ENCODE measurements at places on chromosomes 7 and 10.

DNA sequence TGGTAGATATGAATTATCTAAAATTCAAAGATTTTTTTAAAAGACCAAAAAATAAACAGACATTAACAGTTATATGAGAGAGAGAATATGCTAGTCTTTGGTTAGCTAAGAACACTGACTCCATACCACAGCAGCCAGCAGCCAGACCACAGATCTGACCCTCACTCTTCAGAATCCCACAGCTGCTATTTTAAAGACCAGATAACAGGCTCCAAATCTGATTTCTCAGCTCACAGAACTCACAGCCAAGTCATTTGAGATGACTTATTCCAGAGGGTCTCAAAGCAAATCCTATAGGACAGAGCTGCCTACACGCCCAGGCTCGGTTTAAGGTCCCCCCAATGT lies 20.4 kb downstream of the NUDCD3 start:
- no peak for DNase-seq

GRCh38 chr7:87027900-87028299 lies 31.6 kb downstream of the ELAPOR2 start:
- DNase-seq = no peak

DNA sequence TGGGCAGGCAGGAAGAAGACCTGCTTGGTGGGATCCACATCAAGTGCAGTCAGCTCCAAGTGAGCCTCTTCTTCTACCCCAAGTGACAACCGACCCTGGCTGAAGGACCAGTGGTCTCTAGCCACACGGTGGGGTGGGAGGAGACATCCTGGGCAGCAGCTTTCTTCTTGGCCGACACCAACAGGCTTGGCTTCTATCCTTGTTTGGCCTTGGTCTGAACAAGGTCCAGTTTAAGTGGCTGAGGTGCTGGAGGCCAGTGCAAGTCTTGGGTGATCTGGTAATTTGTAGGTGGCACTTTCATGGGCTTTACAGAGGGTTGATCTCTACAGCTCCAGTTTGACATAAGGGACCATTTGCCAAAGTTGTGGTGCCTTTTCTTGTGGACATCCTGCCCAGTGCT lies 63.6 kb upstream of the PDCD4 start:
- DNase-seq = no peak

GRCh38 chr7:26172048-26172447 lies 20.1 kb downstream of the NFE2L3 start:
- no peak for DNase-seq

- DNase-seq = no peak
These were observed 30.3 kb downstream of the C1GALT1 start for GRCh38 chr7:7212612-7213011.

GRCh38 chr10:27719052-27719451 lies 26.6 kb downstream of the MKX start:
- DNase-seq = no peak

- no peak for DNase-seq
These were observed 30.9 kb downstream of the HDAC9 start for GRCh38 chr7:18526368-18526878.

DNA sequence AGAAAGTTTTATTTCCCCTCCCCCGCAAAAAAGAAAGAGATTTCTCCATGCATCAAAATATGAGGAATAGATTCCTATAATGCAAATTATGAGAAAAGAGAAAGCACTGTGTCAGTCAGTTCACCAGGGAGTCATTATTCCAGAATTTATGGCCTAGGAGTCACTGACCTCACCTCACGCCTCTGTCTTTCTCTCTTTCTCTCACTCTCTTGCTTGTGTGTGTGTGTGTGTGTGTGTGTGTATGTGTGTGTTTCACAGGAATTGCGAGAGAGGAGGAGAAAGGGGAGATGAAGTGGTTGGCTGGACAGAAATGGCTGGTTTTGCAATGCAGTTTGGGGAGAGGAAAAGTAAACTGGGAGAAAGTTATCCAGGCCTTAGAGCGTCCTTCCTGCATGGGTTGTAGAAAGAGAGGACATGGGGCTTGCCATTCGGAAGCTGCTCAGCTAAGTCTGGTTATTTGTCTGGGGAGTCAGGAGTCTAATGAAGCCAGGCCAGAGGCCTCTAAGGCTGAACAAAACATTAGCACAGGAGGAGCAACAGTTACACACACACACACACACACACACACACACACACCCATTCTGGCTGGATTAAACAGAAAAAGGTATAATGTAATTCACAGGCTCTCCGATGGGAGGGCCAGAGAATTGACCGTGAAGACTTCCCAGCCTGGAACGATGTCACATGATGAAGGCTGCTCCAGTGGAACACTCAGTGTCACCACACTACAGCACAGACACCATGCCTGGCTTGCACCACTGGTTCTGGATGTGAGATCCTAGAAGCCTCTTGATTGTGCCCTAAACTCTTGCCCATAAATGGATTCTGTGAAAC lies 12.8 kb upstream of the FFAR4 start:
- no peak for DNase-seq

DNA sequence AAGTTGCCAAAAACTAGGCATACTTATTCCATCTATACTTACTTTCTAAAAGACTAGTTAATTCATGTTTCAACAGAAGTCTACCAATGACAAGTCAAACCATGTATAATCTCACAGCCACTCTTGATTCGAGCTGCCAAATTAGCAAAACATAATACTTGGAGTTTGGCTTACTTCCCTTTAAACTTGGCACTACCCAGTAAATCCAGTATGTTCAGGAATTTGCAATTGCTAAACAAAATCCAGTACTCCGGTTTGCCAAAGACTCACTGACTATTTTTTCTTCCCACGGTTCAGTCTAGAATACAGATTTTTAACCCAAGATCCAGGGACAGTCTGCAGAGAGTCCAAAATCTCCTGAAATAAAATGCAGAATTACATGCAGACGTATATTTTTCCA lies 4.6 kb downstream of the OAT start:
- no peak for DNase-seq

GRCh38 chr7:158374586-158374985 lies 213.0 kb downstream of the PTPRN2 start:
- DNase-seq = no peak

DNA sequence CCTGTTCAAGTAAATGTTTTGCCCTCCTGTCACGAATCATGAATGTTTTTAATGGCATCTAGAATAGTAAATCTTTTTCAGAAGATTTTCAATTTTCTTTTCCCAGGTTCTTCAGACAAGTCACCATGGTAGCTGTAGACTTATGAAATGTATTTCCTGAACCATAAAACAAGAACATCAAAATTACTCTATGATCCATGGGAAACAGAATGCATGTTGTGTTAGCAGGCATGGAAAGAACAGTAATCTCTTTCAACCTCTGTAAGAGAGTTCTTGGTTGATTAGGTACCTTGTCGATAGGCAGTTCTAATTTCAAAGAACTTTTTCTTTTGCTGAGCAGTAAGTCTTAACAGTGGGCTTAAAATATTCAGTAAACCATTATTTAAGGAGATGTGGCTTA lies 17.6 kb downstream of the AKR1C1 start:
- no peak for DNase-seq

DNA sequence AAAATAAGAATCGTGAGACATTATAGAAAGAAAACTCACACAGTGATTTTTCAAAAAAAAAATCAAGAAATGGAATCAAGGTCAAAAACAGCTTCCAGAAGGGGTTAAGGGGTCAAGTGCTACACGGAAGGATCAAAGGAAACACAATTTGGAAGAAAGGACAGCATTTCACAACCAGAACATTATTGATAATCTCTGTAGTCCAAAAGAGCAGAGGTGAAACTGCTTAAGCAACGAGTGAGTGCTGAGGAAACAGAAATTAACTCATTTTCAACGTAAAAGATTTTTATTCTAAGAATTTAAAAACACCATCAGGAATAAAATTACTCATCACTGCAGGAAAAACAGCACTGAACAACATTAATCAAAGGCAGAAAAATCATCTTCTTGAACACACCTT lies 23.5 kb downstream of the MINDY3 start:
- no peak for DNase-seq

GRCh38 chr7:135914346-135914745 lies 62.8 kb downstream of the MTPN start:
- DNase-seq = no peak

GRCh38 chr10:34649385-34649784 lies 165.7 kb downstream of the PARD3 start:
- no peak for DNase-seq

DNA sequence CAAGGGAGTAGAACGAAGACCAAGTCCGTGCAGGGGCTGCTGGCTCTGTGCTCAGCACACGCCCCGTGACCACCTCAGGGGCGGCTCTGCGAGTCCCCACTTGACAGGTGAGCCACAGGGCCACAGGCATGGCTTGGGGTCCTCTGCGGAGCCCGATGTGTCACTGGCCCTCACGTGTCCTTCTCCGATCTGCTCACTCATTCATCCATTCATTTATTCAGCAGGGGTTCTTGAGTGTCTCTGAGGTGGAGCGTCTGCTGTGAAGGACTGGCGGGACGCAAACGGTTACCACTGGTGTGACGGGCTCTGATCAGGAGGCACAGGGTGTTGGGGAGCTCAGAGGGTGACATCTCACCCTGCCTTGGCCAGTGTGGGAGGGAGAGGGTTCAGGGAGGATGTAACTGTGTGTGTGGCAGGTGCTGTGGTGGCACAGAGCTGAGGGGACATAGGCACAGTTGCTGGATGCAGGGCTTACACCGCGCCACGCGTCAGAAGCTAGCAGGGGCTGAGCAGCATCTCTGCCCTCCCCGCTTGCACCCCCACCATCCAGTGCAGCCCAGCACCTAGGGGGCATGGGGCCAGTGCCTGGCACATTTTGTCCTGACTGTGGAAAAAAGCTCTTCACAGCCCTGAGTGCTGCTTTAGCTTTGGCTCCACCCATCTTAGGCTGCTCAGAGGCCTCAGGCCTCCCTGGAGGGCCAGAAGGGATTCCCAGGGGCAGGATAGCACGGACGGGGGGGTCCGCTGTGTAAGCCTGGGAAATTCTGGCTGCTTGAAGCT lies 116.8 kb downstream of the LHPP start:
- DNase-seq = no peak

DNA sequence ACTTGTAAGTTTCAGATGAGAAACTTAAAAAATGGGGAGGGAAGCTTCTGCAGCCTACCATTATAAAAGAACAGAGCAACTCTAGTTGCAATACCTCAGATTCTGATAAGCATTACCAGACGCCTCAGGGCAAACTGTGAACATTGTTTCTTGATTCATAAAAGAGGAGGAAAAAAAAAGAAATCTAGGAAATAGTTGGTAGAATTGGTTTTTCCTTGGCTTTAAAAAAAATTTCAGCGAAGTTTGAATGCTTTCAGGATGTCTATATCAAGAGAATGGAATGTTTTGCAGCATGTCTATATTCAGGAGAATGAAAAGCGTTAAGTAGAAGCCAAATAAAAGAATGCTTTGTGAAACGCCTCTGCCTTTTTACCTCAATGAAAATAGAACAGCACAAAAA lies 17.5 kb upstream of the ANLN start:
- DNase-seq = no peak

DNA sequence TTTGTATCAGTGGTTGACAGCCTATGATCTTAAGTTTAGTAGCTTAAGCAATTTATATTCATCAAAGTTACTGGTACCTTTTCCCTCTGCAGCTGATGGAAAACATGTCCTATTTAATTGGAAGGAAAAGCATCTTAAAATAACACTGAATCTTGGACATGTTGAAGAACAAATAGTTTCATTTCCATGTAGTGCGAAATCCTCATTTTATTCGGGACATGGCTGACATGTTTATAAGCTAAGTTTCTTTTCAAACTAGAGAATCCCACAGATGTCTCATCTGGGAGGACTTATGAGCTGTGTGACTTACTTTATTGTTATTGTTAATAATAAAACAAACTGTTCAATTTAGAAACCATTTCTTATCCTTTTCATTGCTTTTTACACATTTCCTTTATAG lies 461.0 kb downstream of the SUGCT start:
- DNase-seq = no peak

- no peak for DNase-seq
These were observed 581.7 kb upstream of the TEX47 start for GRCh38 chr7:89377219-89377618.

DNA sequence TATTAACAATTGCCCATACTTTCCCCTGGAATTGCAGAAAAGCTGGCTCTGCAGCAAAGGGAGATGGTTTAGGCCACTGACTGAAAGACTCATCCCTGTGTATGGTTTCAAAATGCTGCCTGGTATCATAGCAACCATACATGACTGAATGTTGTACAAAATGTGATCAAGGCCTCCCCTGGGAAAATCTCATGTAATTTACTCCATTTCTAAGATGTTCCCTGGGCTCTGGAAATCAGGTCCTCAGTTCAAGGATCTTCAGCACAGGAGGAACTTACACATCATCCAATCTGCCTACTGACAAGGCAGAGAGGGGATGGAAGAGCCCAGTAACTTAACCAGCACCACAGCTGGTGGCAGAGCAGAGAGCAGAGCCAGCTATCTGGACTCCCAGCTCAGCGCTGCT lies 111.8 kb downstream of the JAZF1 start:
- no peak for DNase-seq

DNA sequence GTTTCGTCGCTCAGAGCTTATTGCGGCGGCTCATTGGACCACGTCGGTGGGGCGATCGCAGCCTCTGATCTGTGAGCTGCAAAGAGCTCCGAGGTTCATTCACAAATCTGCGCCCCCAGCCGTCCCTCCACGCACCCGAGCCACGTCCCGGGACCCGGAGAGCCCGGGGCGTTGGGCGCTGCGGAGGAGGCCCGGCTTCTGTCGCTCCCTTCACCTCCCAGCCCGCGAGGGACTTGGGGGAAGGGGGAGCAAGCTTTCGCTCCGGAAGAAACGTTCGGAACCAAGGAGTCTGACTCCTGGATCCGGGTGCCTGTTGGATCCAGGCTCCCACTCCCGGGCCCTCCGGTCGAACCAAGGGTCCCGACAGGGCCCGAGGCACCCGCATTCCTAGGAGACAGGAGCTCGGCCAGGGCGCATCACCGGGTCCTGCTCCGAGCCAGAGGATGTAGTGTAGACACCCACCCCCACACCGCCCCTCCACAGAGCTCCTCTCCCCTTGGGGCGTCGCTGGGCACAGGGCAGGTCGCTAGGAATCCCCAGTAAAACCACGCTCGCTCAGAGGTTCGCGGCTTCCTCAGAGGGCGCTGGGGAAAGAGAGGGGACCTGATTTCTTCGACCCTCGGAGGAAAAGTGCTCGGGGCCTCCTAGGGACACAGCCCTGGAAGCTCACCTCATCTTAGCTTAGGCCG lies 7.9 kb upstream of the EN2 start:
- DNase-seq = no peak

- DNase-seq = no peak
These were observed 165.0 kb downstream of the MGMT start for GRCh38 chr10:129631870-129632623.

- DNase-seq = no peak
These were observed 19.4 kb downstream of the KAZALD1 start for GRCh38 chr10:101080933-101081931.
